ENCODE measurements at places on chromosomes 2 and 18.

GRCh38 chr18:53817976-53818950, 406.2 kb downstream of the MBD2 start:
- no peak for DNase-seq

- DNase-seq = no peak
Measured at GRCh38 chr2:158718196-158718585, 76.9 kb upstream of the DAPL1 start.

- no peak for DNase-seq
Measured at GRCh38 chr2:223075301-223076270, 23.6 kb downstream of the KCNE4 start.

DNA sequence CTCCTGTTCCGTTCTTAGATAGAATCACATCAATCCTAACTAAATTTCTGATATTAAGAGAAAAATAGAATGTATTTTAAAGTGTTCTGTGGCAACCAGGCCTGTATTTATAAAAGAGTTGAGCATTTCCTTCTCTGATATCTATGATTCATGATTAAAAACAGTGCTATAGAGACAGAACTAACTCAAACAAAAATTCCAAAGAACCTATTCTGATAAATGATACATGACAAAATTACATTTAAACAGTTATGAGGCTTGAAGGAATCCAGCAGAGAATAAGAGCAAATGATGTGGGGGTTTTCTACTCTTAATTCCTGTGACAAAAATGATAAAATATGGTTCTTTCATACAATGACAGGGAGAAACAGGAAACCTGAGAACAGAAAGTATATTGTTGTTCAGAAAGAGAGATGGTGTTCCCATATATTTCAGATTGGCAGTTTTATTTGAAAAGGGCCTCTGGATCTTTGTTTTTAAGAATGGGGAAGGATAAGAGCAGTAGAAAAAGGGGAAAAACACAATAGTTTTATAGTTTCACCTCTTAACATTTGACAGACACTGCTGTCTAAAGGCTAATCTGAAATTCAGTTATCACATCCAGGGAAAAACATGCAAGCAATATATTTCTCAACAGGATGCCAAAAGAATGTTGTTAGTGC, 944.3 kb downstream of the LRP1B start:
- DNase-seq = no peak

DNA sequence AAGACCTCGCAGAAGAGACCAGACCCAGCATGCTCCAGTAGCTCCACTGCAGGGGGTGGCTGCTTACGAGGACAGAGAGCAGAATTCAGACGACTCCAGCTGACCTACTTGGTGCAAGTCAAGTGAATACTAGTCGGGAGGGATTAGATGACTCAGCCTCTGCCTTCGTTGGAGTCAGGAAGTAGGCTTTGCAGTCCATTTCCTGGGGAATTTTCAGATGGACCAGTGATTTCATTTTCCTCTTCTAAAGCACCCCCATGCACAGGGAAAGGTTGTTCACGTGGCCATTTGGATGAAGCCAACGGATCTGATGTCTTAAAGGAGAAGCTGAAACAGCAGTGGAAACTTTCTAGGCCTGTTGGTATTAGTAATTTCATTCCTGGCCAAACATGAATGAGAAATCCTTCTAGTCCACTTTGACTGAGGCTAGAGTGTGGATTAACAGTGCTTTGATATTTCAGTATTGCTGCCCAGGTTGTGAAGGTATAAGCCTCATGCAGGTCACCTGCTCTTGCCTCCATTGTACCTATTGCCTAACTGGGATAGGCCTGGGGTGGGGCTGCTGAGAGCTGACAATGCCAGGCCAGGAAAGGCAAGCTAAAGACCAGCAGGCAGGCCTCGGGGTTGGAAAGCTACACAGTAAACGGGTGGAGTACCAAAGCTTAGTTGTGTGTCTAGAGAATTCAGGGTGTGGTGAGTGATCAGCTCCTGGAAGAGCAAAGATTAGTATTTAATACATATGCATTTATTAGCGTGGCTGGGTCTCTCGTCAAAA, 117.6 kb upstream of the FOSL2 start:
- DNase-seq = no peak

DNA sequence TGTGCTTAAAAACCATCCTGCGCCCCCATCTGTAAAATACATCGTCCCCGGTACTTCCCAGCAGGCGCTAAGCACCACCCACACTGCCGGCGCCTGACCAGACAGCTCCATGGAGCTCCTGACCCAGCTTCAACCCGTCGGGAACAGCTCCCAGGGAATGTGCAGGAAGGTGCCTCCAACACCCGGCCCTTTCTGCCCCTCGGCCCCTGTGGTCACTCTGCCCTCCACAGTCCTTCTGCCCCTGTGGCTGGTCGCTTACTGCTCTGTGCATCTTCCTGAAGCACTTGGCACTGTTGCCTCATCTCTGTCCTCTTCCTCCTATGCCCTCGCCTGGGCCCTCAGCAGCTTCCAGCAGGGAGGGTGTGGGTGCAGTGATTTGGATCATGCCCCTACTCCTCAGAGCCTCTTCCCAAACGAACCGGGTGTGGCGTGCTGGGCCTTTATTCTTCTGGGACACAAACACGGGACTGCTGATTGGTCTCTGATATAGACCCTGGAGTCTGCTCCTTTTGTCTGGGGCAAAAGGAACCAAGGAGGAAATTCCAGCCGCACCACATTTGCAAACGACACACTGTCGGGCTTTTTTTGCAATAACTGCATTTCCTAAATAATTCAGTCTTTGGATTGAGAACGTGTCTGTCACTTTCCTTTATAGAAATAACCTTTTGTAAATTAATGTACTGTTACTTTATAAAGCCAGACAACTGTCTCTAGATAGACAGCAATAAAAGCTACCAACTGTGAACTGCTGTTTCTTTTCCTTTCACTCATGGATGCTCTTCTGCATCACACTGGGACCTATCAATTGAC, 65.9 kb downstream of the ADI1 start:
- no peak for DNase-seq

- no peak for DNase-seq
Measured at GRCh38 chr2:189226017-189226416, 46.5 kb upstream of the COL5A2 start.

- no peak for DNase-seq
Measured at GRCh38 chr2:118010473-118010872, 3.4 kb downstream of the CCDC93 start.

DNA sequence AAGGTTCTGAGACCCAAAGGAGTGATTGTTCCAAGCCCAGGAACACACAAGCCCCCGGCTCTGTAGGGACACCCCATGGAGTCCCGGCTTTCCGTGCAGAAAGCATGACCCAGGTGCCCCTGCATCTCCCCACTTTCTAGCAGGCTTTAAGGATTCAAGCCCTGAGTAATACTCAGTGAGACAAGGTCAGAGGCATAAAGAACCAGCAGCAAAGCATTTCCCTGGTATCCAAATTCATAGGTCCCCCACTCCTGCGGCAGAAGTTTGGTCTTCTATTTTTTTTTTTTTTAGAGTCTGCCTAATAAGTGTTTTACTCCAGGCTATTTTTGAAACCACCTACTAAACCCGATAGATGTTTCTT, 16.3 kb downstream of the TSHZ1 start:
- DNase-seq = no peak

GRCh38 chr2:70047451-70047850, 39.8 kb upstream of the PCBP1 start:
- no peak for DNase-seq

- no peak for DNase-seq
Measured at GRCh38 chr2:72145289-72145657, 2.4 kb downstream of the CYP26B1 start.

GRCh38 chr2:26846334-26847306, 1.3 kb upstream of the DPYSL5 start:
- peak; percentile 31 for DNase-seq

DNA sequence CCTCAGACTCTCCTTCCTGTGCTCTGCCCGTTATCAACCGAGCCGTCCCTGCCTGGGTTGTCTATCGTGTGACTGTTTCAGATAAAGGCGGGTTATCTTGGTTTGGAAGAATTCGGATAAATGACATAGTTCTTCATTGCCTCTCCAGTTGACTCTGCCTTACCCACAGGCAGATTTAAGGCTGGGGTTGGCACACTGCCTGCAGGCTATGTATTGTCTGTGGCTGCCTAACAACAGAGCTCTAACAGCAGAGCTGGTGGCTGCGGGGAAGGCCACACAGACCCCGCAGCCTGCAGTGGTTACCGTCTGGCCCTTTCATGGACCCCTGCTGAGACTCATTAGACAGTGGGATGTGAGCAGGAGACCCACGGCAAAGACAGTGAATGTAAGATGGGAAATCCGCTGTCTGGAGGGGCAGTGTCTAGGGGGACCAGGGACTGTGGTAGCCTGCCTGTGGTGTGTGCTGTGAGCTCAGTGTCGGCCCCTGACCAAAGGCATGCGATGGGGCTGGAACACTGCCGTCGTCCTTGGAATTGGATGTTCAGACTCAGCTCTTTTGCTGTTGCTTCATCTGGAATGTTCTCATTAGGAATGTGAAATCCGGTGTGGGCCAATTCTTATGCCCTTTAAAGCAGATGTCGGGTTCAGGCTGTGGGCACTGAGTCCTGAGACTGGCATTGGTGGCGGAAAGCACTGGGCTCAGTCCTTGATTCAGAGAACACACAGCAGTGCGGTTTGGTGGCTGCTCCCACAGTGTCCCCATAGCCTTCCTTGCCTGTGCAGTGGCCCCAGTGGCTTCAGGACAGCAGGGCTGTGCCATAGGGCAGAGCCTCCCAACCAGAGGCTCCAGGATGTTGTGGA, 44.5 kb downstream of the SH3RF3 start:
- no peak for DNase-seq

DNA sequence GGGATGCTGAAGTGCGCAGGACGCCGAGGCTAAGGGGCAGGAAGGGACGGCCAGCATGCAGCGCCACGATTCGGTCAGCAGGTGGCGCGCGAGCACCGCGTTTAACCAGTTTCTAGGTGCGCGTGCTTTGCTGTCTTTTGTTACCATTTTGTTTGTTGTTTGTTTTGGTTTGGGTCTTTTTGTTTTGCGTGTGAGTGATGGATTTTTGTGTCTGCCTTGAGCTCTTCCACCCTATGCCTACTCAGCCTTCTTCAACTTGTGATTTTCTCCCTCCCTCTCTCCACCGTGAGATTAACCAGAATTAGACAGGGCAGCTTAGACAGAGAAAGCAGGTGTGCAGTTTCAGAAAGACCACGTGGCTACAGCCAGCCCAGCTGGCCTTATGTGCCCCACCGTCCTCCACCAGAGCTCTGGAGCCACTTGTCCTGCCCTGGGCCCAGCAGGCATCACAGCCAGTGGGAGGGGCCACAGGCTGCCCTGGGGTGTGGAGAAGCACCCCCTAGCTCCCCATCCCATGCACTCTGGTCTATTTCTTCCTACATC, 180.2 kb downstream of the RNF144A start:
- DNase-seq = peak; percentile 54

DNA sequence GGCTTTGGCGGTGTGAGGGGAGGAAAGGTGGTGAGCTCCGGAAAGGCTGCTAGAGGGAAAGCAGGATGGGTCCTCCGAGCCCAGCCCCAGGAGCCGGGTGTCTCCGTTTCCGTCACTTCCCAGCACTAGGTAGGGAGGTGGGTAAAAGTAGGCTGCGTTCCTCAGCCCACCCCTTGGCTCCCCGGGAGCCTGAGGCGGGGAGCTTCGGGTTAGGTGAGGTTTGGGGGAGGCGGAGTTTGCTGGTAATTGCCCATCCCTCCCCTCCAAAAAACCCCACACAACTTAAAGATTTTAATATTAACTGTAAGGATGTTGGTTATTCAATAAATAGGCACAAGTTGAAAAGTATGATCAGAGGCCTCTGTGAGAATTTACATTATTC, 552 bp upstream of the ATF2 start:
- DNase-seq = no peak

DNA sequence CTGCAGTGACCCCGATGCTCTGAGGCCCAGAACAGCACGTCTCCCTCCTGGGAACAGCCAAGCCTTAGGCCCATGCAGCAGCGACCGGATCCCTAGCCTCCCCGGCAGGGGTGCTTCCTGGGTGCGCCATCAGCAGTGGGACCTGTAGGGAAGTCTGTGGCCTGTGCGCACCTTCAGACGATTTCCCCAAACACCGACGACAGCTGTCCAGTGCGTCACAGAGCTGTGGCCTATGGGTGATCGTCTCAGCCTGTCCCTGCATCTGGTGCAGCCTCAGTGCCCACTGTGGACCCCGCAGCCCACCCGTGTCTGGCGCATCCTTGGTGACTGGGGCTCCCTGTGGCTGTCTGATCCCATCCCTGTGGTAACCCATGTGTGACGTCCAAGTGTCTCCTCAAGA, 9.0 kb downstream of the GPC1 start:
- DNase-seq = no peak

GRCh38 chr18:44796429-44797428, 116.0 kb downstream of the SETBP1 start:
- no peak for DNase-seq

DNA sequence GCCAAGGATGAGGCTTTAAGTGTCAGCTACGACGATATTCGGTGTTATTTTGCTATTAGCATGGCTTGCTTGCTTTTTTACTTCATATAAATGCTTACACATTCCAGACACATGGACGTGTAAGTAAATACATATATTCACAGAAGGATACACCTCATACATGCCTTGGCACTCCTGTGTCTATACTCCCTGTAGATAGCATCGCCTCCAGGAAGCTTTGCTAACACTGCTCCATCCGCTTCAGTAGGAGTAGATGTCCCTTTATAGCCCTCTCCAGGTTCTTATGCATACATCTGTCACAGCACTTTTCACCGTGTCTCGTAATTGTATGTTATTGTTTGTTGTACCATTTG, 27.5 kb upstream of the KCTD1 start:
- DNase-seq = no peak

DNA sequence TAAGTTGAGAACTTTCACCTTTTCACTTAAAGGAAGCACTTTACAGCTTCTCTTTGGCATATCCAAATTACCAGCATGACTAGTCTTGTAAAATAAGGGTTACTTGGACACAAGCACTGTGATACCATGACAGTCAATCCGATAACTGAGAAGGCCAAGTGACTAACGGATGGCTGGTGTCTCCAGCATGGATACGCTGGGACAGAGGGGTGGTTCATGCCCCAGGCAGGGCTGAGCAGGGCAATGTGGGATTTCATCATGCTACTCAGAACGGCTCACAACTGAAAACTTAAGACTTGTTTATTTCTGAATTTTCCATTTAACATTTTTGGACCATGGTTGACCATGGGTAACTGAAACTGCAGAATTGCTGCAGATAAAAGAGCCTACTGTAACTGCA, 43.1 kb upstream of the GPR155 start:
- DNase-seq = no peak

GRCh38 chr2:238702276-238703052, 145.4 kb upstream of the TWIST2 start:
- no peak for DNase-seq

DNA sequence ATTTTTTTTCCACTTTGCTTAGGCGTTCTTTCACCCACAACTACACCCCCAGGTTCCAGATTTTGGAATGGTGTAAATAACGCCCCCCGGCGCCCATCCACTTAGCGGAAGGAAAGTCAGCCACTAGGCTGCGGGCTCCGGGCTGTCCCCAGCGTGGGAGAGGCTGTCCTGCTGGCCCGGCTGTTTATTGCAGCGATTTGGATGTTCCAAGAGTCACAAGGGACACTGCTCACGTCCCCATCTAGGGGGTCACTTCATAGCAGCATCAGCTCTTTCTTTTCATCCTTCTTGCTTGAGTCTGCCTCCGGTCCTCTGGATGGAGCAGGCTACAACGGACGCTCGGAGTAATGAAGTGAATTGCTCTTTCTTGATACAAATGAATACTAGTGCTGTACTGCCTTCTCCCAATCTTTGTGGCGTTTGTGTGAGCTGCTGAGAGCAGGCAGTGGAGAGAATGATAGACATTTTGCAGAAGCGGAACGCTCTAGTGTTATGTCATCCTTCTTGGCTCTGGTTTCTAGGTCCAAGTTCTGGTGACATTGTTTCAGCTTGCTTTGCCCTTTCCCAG, 50.7 kb upstream of the PAIP2B start:
- DNase-seq = no peak

- DNase-seq = no peak
Measured at GRCh38 chr2:32894119-32894728, 52.5 kb upstream of the LTBP1 start.

Data from stimulated activated CD4-positive, alpha-beta T cell treated with anti-CD3 and anti-CD28 coated beads, TNF-alpha, amount 100 ng/mL, for 4 hours (primary cell).